ENCODE measurements at places on chromosomes 12 and 14.

- no peak for DNase-seq
Observed at GRCh38 chr14:95106971-95107370, 50.4 kb downstream of the DICER1 start.

DNA sequence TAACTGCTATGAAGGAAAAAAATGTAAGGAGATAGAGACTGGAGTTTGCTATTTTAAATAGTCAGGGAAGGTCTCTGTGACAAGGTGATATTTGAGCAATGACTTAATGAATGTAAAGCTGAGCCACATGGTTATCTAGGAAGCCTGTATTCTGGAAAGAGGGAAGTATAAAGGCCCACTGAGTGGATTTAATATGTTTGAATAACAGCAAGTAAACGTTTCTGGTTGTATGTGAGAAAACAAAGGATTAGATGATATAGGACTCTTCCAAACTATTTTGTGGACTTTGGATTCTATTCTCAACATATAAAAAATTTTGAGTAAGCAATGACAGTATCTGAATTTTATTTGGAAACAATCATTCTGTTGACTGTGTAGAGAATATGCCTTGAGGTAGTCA is 5.2 kb downstream of the LRRIQ1 start:
- no peak for DNase-seq

GRCh38 chr12:21428241-21428640 is 9.2 kb upstream of the PYROXD1 start:
- no peak for DNase-seq

GRCh38 chr12:108432423-108433121 is 82.5 kb upstream of the FICD start:
- no peak for DNase-seq

DNA sequence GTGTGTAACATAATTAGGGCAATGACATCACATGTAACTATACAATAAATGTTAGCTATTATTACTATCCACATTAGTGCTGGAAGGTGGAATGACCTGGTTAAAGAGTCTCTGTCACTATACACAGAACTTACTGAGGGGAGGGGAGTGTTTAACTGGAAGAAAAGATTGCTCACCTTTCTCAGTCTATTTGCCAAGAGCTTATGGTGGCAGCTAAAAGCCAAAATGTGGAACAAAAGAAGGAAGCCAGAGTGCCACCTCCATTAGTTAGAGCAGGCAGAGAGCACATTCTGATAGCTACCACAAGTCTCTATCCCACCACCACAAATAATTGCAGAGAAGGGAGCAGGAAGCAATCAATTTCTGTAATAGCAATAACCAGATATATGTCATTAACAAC is 124.4 kb downstream of the MED13L start:
- no peak for DNase-seq

- no peak for DNase-seq
Observed at GRCh38 chr12:103588680-103589079, 1.6 kb downstream of the STAB2 start.
